ENCODE measurements at places on chromosomes 3 and 15.

GRCh38 chr3:127970966-127971592 is 56.0 kb downstream of the KBTBD12 start:
- DNase-seq: no peak

DNA sequence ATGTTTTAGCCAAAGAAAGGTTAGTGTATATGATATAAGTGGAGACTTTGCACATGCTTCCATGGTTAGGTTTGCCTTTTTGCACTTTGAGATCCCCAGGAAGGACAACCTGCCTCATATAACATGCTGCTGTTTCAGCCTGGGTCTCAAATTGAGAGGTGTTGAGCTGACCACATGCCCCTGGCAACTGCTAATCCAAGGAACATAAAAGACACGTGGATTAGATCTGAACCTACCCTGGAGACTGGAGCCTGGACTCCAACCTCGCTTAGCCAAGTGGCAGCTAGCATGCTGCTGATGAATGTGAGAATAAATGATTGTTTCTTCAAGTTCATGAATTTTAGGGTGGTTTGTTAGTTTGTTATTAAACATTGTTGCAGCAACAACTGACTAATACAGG is 301.8 kb upstream of the TBC1D5 start:
- no peak for DNase-seq

- no peak for DNase-seq
Observed at GRCh38 chr3:97636465-97636864, 128.1 kb upstream of the ARL6 start.

DNA sequence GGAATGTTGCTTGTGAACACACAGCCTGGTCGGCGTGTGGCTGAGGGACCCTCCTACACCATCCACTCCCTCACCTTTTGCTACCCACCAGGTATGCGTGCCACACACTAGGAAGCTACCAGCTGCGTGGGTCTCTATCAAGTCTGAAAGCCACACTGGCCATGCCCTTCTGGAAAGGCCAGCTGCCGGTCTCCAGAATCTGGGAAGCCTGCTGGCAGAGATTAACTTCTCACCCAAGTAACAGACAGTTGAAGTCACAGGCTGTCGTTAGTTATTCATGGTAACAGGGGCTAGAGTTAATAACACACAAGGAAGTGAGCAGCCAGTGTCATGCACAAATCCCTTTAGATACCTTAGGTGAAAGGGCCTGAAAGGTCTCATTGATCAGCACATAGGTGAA is 48.1 kb downstream of the SUSD5 start:
- no peak for DNase-seq

GRCh38 chr3:8953313-8953712 is 10.0 kb downstream of the RAD18 start:
- no peak for DNase-seq

- peak; percentile 47 for DNase-seq
Observed at GRCh38 chr3:60053526-60054265, 1003.9 kb upstream of the CFAP20DC start.

DNA sequence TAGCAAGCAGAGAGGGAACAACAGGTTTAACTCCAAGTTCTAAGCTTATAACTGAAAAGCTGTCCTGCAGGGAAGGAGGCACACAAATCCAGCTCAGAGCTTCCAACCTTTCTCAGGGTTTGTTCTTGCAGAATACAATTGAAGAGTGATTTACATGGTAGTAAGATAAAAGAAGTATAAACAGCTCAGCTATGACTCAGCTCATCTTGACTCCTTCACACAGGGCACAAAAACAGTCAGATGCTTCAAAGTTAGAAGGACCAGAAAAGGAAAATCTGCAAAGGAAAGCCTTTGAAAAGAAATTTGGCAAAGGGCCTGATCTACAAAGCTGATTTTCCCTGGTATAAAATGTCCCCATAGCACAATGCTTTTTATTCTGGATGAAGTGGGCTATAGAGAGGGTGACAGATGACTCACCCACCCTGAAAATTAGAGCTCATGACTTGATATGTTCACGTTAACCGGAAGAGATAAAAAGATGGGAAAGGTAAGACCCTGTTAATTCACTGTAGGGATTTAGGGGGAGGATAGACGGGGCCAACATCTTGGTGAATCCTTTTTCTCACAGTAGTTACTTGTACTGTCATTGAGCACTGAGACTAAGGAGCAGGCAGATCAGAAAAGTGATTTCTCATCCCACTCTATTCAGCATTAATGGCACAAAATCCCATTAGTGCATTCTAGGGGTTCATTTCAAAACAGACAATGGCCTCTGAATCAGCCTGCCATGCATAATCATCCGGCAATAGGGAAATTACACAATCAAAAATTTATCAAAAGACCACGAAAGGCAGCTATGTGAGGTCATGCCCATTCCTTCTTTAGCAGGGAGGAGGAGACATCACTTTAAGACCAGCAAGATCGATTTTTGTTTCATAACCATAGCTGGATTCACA is 143.5 kb downstream of the GAP43 start:
- DNase-seq: no peak

GRCh38 chr15:33852570-33852969 is 115.7 kb upstream of the CHRM5 start:
- no peak for DNase-seq

- DNase-seq: no peak
Observed at GRCh38 chr3:67335813-67336212, 318.6 kb downstream of the SUCLG2 start.

- DNase-seq: no peak
Observed at GRCh38 chr15:69082554-69082953, 68.1 kb downstream of the NOX5 start.

DNA sequence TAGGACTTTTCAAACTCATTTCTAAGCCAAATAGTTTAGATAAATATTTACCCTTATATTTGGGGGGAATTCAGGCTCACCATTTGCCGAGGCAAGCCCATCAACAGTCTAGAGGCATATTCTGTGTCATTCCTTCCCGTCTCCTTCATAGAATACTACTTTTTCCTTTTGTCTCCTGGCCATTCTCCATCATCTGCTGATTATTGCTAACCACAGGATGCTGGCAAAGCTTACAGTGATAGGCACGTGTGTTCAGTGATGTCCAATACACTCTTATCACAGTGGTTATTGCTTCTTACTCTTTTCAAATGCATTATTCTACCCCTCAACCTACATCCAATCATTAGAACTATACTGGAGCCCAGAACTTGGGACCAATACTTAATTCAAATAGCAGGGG is 130.6 kb upstream of the ZBED2 start:
- DNase-seq: no peak

DNA sequence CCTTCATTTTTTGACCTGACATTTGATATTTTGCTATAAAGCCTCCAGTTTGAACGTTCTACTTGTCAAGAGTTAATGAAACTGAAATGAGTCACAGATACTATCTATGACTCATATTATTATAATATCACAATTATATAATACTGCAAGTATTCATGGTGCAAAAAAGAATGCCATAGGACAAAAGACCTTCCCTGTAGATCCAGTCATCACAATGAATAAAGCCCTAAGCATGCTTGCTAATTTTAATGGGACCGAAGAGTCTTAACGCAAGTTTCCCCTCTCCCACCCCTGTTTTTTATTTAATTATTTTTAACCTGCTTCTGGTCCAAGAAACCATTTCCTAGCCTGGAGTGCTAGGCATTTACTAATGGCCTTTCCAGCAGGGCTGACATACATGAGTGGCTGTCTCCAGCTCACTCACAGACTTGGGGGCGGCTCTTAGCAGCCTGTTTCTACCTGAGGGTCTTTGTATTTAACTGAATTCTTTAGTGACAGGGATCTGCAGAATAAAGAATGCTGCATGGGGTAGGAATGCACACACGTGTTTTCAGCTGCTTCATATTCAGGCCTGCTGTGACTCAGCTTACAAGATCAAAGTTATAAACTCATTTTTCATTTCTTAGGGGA is 61.2 kb downstream of the THBS1 start:
- DNase-seq: no peak

GRCh38 chr15:100058458-100058857 is 283.3 kb downstream of the ADAMTS17 start:
- no peak for DNase-seq

- DNase-seq: no peak
Observed at GRCh38 chr15:75989045-75989444, 23.2 kb downstream of the NRG4 start.

DNA sequence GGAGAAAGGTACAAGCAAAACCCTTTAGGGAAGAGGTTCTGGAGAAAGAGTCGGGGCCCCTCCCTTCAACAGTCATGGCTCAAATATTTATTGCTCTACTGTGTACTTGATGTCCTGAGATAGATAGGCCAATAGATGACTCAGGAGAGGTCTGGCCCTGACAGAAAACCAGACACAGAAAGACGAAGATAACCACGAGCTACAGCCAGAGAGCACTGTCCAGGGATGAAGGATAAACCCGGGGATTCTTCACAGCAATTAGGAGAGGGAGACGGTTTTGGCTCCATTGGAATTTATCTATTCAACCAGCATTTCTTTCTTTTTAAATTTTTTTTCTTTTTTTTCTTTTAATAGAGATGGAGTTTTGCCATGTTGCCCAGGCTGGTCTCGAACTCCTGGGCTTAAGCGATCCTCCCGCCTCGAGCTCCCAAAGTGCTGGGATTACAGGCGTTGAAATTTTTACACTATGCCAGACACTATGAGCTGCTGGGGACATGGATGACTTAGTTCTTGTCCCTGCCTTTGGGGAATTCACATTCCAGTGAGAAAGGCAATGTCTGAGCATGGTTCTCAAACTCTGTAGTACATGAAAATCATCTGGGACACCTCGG is 4.6 kb upstream of the CIDEC start:
- DNase-seq: no peak

- no peak for DNase-seq
Observed at GRCh38 chr15:73165844-73166243, 113.6 kb downstream of the NEO1 start.

DNA sequence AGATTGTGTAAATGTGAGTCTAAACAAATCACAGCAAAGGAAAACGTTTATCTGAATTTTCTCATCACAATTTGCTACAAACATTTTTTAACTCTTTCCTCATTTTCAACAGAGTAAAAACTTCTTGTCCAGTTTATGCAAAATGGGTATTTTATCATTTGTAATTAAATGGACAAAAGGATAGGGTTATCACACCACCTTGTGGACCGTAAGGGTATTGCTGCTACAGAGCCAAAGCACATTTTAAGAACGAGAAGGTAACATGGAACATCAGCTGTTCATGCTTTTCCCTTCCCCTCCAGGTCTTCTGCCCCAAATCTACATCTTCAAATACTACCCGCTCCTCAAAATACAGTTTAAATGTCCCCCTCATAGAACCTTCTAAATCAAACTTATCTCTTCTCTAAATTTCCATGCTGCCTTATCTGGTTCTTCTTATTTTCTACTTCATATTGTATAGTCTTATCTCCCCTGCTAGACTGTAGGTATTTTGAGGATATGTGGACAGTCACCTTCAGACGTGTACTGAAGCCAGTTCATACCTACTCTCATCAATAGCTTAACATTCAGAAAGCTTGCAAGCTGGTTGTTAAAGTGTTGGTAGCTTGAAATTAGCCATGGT is 12.8 kb upstream of the SETMAR start:
- DNase-seq: peak; percentile 7

DNA sequence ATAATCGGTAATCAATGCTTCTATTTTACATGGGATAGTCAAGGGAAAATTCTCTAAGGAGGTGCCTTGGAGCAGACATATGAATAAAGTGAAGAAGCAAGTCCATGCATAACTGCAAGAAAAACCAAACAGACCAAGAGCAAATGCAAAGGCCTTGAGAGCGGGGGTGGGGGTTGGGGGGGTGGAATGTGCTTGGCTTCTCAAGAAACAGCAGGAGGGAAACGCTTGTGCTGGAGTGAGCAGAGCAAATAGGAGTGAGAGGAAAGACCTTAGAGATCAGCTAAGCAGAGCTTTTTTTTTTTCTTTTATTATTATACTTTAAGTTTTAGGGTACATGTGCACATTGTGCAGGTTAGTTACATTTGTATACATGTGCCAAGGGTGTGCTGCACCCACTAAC is 260.8 kb downstream of the ARPP21 start:
- no peak for DNase-seq

- DNase-seq: no peak
Observed at GRCh38 chr3:12838179-12838965, 3.0 kb downstream of the RPL32 start.

GRCh38 chr3:16884748-16885592 is at the start of gene PLCL2:
TSS of gene PLCL2 (plus strand) at chr3:16884955. CDS start at chr3:16885040, 85 bp downstream.
- peak; percentile 69 for DNase-seq

DNA sequence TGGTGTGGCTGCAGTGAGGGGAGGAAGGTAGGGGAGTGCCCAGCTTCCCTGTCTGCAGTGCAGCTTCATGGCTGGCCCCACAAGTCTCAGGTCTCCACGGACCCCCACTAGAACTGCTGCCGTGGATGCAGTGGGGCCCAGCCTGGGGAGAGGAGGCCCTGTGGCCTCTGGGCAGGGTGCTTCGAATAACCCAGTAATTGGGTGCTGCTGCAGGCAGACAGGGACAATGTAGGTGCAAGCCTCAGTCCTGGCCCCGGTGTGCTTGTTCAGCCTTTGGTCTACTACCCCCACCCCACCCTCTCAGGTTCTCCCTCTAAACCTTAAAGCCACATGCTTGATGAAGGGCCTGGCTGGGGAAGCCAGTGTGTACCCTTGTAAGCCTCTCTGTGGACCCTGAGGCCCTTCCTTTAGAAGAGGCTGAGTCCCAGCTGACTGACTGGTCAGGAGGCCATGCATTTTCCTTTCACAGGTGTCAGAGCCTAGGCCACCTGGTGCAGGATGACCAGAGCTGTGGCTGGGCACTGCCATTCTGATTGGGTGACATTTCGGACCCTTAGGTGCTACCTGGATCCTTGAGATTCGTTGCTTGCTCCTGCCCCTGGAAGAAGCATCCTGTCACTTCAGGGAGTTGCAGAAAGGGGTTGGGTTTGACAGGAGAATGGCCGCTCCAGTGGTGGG is 21.1 kb upstream of the EXOG start:
- no peak for DNase-seq

DNA sequence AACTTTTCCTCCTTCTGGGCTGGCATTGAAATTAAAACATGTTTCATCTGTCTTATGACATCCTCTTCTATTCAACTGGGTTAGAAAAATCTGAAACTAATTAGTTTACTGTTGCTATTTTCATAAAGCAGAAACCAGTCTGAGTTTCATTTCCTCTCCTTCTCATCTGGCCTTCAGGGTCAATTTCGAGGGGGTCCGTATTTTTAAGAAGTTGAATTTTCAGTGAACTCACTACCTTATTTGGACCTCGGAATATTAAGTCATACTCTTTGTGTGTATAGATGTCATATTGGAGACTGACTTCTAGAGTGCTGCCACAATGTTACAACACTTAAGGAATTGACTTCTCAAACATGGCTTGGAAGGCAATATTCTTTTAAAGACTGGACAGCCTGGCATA is 485.9 kb downstream of the SQOR start:
- no peak for DNase-seq

DNA sequence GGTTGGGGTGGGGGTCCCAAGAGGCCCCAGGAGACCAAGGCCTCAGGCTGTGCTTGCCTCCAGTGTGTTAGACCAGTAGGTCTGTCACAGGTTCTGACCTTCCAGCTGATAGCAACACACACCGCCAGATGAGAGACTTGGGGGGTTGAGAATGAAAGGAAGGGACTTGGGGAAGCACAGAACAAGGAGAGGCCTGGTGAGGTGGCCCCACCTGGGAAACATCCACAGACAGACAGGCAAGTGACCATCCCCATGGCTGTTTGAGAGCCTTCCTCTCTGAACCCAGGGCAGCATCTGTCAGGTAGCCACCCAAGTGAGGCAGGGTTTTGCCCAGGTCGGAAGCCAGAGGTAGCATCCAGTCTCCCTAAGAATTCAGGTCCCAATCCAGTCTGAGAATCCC is 35.0 kb upstream of the VPS8 start:
- no peak for DNase-seq

GRCh38 chr15:70272565-70273355 is 175.0 kb upstream of the TLE3 start:
- DNase-seq: no peak

- no peak for DNase-seq
Observed at GRCh38 chr3:178480795-178481194, 55.4 kb upstream of the KCNMB2 start.
